ENCODE measurements at places on chromosomes 5 and 9. TPM values are rescaled to one million over a fixed set of nuclear protein-coding genes. Genes with fewer than 3 reads are reported as not detected.

ADGRV1 gene
- not detected for total RNA-seq

SLC25A48 gene
- not detected for total RNA-seq

LHX3 gene
- not detected for total RNA-seq

TPM2 gene
- 12.0 TPM for total RNA-seq

SYNPO gene
- 0.10 TPM for total RNA-seq

RABEPK gene
- total RNA-seq = 15.3 TPM

ARAP3 gene
- 8.5 TPM for total RNA-seq

GRXCR2 gene
- total RNA-seq = not detected

RNF208 gene
- total RNA-seq = 3.6 TPM

SLC30A5 gene
- total RNA-seq = 32.7 TPM

Measured in activated CD8-positive, alpha-beta T cell treated with anti-CD3 and anti-CD28 coated beads, Interleukin-2, amount 10 ng/mL, durations not matched to agents 7 days and 5 days (primary cell).